NCI-H460 (cell line): ENCODE measurements at places on chromosomes 13 and 19. TPM values are rescaled to one million over a fixed set of nuclear protein-coding genes. Genes with fewer than 3 reads are reported as not detected.

- no peak for DNase-seq
Observed at GRCh38 chr19:47056411-47056810, 8.0 kb upstream of the TMEM160 start.

GRCh38 chr13:33270895-33271538 is 14.5 kb downstream of the STARD13 start:
- peak; percentile 14 for DNase-seq

GRCh38 chr19:58181902-58182576 is 822 bp upstream of the ZNF274 start:
- DNase-seq: peak; percentile 35

- no peak for DNase-seq
Observed at GRCh38 chr19:42468273-42468796, 25.6 kb upstream of the CXCL17 start.

DNA sequence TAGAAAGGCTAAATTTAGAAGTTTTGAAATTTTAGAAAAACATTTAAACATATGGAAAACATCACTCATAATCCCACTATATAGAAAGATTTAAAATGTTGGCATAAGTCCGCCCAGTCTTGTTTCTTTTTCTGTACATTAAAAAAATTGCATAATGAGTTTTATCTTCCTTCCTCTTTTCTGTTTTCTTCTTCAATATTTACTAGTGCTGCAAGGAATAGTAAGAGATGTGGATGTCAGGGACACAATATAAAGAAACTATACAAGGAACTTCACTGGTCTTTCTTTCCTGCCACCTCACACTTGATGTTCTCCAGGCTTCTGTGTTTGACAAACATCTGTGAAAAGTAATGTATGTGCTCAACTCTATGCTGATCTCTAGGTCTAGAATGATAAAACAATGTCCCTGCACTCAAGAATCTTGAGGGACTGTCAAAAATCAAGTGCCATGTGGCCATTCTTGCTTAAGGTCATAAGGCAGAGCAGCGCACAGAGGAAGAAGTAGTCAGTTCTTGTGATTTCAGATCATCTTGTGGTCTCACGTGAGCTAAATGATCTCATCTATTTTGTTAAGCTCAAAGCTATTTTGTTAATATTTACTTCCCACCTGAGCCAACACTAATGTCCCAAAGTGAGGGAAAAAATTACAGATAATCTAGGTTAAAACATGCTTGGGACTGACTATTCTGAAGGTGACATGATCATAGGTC is 186.9 kb upstream of the OBI1 start:
- no peak for DNase-seq

The CD79A gene
- not detected in 2 replicates for total RNA-seq

The ZNF136 gene
- 3.7 and 3.9 TPM in 2 replicates for total RNA-seq
